Left lung (tissue), 14 donors: ENCODE measurements at places on chromosomes 2 and 18. TPM values are rescaled to one million over a fixed set of nuclear protein-coding genes. Genes with fewer than 3 reads are reported as not detected.

DNA sequence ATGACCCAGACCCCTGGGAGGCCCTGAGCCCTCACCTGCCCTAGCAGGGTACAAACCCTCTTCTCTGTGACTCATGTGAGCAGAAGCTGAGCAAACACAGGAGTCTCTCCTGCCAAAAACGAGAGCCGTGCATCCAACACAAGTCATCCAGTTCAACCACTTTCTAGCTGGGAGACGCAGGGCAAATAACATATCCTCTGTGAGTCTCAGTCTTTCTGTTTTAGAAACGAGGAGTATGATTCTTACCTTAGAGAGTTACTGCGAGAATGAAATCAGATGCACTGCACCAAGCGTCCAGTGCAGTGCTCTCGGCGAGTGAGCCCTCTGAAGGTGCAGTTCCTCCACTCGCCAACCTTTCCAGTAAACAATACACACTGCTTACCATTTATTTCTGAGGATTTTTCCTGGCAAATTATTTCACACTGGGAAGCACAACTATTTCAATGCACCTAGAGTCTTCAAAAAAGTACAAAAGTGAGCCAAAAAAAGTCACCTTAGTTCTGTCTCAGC is 331.8 kb upstream of the MYT1L start:
- DNase-seq: no peak
- no peak overlapping the region for H3K4me3 ChIP-seq
- H3K27ac ChIP-seq: no peak overlapping the region

DNA sequence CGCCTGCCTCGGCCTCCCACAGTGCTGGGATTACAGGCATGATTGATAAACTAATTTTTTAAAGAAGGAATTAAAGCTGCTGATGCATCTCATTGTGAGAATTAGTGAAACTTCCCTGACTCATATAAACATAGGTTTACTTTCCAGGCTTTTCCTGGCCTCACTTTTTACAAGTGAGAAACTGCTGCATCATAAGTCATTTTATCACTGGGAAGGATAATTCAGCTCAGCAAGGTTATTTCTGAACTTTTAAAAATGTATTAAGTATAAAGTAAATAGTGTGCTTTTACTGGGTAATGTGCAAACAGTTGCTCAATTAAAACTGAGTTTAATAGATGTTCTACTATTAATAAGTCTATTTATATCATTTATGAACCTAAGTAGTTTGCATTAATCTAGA is 1130.3 kb upstream of the CDH2 start:
- no peak for DNase-seq
- no peaks in the 10 kb centered on the region for H3K27me3 ChIP-seq

DNA sequence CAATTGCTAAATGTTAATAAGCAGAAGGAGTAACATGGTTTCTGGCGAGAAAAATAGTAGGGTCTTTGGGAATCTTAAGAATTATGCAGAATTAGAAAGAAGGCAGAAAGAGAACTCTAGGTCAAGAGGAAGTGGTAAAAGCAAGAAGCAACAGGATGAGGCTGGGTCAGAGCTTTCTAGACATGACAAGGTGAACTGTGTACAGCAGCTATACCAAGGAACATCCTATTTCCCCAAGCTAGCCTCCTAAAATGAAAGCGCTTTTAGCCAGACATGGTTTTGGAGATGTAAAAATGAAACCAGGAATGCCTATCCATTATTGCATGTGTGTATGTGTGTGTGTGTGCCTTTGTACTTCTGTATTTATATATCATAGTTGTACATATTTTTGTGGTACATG is 42.3 kb upstream of the STAT1 start:
- no peak overlapping the region for H3K27ac ChIP-seq
- H3K36me3 ChIP-seq: no peaks in the 10 kb centered on the region
- no peaks in the 10 kb centered on the region for H3K27me3 ChIP-seq

DNA sequence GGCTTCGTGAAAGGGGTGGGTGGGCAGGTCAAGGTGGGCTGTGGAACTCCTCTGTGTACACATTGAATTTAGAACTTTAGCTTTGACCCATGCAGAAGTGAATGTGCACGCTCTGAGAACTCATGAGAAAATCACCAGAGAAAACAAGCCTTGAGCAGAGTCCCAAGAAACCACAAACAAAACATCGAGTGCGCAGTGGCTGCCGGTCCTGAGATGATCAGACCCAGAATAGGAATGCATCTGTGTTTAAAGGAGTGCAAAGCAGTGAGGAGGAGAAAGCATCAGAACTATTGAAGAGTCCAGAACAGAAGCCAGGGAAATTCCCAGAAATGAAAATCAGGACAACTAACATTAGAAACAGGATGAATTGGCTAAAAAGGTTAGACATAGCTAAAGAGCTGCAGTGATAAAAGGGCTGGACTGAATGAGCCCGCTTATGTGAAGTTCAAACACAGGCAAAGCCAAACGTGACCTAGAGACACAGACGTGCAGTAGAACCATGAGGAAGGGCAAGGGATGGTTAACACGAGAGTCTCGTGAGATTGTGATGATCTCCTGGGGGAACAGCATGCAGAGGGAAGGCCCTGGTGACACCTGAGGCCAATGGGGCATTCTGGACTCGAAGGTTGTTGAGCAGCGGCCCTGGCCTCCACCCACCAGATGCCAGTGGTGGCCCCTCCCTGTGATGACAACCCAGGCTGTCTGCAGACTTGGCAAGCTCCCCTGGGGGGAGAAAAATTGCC is 16.4 kb upstream of the TXNL4A start:
- H3K4me3 ChIP-seq: no peak overlapping the region
- H3K36me3 ChIP-seq: no peaks in the 10 kb centered on the region
- H3K4me1 ChIP-seq: no peaks in the 10 kb centered on the region
- H3K27me3 ChIP-seq: no peaks in the 10 kb centered on the region
- DNase-seq: no peak

DNA sequence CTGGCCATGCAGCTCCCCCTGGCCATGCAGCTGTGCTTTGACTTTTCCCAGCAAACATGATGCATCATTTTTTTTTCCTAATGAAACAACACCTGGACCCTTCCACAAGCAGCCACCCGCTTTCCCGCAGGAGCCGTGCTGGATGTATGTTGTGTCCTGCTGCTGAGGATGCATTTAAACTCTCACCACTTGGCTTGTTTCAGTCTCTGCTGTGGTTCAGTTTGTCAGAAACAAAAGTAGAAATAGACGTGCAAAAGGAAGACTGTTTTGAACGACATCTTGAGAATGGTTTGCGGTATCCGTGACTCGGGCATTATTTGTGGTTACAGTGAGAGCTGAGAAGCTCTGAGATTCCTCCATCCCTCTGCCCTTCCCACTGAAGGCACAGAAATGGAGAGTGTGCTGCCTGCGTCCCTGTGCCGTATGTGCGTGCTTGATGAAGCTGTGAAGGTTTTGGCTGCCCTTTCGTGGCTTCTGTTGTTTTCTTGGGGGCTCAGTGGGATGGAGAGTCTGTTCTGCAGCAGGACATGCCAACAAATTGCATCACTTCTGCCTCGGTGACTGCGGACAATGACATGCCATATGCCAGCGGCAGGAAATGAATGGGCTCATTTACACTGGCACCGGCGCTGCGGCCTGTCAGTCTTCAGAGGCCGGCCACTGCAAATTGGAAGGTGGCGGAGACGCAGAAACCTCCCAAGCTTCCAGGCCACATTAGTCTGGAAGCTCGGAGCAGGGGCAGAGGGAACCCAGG is 417.7 kb upstream of the SALL3 start:
- no peaks in the 10 kb centered on the region for H3K36me3 ChIP-seq
- no peaks in the 10 kb centered on the region for H3K27me3 ChIP-seq
- H3K4me1 ChIP-seq: no peaks in the 10 kb centered on the region
- H3K27ac ChIP-seq: no peak overlapping the region
- no peak for DNase-seq

The CTDP1 gene
- 24.4 TPM for total RNA-seq
